ENCODE measurements at places on chromosomes 5 and 9. TPM values are rescaled to one million over a fixed set of nuclear protein-coding genes. Genes with fewer than 3 reads are reported as not detected.

The PPP1R2B gene
- not detected for polyA plus RNA-seq

The LAMC3 gene
- polyA plus RNA-seq = not detected

The PLPP7 gene
- polyA plus RNA-seq = 1.7 TPM

The CCL28 gene
- polyA plus RNA-seq = 13.1 TPM
